GOT3 (cell line): ENCODE measurements at places on chromosomes 2 and 18.

DNA sequence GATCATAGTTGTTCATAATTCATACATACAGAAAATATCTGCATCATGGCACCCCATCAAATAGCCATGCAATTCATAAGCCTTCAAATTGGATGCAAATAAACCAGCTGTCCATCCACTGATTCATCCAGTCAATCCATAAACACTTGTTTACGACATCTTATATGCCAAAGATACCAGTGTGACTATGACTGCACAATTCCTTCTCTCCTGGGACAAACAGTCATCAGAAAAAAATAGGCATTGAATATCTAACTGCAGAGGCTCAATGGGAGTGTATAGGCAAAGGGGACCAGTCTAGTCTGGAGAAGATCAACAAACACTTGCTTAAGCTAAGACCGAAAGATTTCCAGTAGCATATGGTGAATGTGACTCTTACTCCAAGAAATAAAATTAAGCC is 70.0 kb downstream of the COL4A3 start:
- no peak for DNase-seq

DNA sequence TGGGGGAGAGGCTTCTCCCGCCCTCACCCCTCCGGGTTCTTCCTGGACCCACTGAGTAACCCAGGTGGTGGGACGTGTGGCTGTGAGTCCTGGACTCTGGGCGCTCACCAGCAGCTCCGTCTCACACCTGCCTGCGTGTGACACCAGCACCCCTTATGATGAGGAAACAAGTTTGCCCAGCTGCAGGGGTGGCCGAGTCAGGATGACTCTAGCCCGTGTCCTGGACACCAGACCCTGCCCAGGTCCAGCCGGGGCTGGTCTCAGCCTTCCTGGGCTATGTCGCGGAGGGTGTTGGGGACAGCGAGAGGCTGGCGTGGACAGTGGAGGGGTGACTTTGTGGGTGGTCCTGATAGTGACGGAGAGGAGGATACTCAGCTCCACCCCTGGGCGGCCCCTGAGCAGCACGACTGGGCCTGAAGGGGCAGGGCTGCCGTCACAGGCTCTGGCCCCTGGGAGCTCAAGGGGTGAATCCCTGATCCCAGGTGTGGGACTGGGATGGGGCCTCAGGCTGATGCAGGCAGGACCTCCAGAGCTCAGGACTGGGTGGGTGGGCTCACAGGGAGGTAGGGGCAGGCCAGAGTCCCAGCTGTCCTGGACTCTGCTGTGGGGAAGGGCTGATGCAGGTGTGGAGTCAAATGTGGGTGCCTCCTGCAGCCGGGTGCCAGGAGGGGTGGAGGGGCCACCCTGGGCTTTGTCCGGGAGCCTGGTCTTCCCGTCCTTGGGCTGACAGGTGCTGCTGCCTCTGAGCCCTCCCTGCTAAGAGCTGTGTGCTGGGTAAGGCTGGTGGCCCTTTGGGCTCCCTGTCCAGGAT is 3.7 kb downstream of the GPR35 start:
- no peak for DNase-seq

DNA sequence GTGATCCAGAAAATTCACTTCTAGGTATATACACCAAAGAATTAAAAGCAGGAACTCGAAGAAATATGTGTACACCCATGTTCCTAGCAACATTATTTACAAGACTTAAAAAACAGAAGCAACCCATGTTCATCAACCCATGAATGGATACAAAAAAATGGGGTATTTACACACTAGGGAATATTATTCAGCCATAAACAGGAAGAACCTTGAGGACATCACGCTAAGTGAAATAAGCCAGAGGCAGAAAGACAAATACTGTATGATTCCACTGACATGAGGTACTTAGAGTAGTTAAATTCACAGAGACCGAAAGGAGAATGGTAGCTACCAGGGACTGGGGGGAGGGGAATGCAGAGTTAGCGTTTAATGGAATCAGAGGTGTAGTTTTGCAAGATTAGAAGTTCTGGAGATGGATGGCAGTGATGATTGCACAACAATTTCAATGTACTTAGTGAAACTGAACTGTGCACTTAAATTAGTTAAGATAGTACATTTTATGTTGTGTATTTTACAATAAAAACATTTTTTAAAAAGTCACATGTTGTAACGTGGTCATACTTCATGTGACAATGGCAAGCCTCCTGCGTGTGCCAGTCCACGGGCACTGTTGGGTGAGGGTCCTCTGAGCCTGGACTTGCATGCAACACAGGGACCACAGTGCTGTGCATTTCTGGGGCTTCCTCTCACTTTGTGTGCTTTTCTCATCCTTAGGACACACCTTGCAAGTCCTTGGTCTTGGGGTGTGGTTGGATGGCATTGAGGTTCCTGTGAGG is 206.1 kb upstream of the HDAC4 start:
- DNase-seq, result no peak

DNA sequence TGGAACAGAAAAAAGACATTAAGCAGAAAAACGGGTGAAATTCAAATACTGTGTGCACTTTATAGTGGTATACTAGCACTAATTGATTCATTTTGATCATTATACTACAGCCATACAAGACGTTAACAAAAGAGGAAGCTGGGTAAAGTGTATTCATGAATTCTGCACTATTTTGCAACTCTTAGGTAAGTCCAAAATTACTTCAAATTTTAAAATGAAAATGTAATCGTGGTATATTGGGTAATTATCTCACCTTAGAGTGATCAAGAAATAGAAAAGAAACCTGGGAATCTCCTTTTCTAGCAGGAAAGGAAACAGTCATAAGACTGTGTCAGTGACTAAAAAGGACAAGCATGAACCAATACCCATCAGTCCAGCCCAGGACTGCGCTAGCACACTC is 5.4 kb downstream of the TGFBRAP1 start:
- no peak for DNase-seq

- DNase-seq, result no peak
These were observed 90.6 kb upstream of the LPIN2 start for GRCh38 chr18:3103576-3103975.

GRCh38 chr2:76491503-76491902 is 780.8 kb upstream of the GCFC2 start:
- DNase-seq, result no peak

DNA sequence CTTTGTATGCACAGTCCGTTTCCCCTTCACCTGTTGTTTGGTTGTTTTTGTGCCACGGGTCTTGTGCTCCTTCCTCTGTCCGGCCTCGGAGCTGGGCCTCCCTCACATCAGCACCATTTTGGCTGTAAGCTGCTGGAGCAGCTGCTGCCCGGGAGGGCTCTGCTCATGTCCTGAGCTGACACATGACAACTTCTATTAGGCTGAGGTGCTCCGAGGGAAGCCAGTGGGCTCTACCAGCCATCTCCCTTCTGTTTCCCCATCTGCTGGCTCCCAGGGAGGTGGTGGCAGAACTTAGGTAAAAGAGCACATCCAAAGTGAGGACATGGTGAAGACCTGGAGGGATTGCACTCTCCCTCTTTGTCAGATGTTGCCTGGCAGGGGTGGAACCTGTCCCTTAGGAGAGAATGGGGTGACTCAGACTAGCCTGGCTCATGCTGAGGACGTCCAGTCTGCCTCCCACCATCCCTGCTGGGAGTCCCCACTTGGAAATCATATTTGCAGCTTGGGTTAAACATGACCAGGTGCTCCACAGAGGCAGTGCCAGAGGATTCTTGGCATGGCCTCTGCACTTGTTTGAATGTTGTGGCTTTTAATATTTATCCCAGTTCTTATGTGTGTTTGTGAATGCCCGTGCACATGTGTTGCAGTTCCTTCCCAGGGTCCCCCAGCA is 49.8 kb upstream of the TNP1 start:
- DNase-seq, result no peak

DNA sequence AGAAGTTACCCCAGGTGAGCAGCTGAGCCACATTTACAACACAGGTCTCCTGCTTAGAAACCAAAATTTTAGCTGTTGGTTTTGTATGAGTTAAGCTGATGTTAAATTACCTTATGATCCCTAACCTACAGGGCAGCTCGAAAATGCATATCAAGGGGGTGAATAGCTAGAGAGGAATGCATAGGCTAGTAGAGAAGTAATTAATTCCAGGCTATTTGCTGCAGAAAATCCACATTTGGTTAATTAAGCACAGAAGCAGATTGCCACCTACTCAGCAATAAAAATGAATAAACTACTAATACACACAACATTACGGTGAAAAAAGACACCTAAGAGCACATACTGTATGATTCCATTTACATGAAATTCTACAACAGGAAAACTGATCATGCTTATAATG is 91.4 kb downstream of the OSBPL1A start:
- DNase-seq, result no peak

- no peak for DNase-seq
These were observed 3.5 kb downstream of the LOXL3 start for GRCh38 chr2:74550231-74550630.

DNA sequence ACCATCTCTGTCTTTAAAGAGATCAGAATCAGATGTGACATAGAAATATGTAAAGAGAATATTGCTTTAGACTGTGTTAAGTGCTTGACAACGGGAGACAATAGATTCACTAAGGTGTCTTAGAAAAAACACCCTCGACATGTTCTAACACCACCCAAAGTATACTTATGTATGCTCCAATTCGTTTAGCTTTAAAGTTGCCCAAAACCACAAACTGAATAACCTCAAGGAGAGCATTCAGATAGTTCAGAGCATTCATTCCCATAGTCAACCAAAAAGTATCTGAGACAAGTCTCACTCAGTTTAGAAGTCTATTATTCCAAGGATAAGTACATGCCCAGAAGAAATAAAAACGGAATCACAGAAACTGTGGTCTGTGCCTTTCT is 96.4 kb downstream of the KYNU start:
- DNase-seq, result no peak

GRCh38 chr2:115880558-115880957 is 1438.1 kb downstream of the DPP10 start:
- DNase-seq, result no peak

GRCh38 chr2:8550937-8551621 is 130.8 kb upstream of the ID2 start:
- no peak for DNase-seq

DNA sequence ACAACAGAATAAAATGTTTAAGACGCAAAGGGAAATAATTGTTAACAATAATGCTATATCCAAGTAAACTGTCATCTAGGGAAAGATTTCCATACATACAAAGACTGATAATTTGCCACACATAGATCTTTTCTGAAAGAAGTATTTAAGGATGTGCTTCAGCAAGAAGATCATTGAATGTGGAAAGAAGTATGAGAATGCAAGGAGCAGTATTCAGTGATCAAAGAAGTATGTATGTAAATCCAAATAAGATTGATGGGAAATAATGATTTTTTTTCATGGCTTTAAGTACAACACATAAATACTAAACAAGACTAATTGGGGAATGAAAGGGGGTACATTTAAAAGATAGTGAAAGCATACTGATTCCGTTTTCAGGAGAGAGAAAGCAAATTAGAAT is 410.4 kb upstream of the HS6ST1 start:
- DNase-seq, result no peak

- no peak for DNase-seq
These were observed 16.4 kb downstream of the DYNAP start for GRCh38 chr18:54607213-54608027.

GRCh38 chr2:193141-193671 is 70.6 kb downstream of the SH3YL1 start:
- DNase-seq, result no peak

DNA sequence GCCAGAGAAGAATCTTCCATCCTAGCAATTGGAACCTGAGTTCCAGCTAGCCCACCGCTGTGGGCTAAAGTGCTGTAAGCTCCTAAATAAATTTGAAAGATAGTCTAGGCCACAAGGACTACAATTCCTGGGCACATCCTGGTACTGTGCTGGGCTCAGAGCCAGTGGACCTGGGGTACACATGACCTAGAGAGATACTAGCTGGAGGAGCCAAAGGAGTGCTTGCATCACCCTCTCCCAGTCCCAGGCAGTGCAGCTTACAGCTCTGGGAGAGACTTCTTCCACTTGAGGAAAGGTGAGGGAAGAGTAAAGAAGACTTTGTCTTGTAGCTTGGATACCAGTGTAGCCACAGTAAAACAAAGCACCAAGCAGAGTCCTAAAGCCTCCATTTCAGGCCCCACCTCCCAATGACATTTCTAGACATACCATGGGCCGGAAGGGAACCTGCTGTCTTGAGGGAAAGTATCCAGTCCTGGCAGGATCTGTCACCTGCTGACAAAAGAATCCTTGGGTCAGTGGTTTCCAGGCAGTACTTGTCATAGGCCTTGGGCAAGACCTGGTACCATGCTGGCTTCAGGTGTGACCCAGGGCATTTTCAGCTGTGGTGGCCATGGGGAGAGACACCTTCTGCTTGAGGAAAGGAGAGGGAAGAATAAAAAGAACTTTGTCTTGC is 89.5 kb downstream of the TMEM185B start:
- DNase-seq, result no peak
